ENCODE measurements at places on chromosomes 12 and 14.
A peak's percentile ranks its signal among the peaks of the same experiment; 100 is the strongest.

DNA sequence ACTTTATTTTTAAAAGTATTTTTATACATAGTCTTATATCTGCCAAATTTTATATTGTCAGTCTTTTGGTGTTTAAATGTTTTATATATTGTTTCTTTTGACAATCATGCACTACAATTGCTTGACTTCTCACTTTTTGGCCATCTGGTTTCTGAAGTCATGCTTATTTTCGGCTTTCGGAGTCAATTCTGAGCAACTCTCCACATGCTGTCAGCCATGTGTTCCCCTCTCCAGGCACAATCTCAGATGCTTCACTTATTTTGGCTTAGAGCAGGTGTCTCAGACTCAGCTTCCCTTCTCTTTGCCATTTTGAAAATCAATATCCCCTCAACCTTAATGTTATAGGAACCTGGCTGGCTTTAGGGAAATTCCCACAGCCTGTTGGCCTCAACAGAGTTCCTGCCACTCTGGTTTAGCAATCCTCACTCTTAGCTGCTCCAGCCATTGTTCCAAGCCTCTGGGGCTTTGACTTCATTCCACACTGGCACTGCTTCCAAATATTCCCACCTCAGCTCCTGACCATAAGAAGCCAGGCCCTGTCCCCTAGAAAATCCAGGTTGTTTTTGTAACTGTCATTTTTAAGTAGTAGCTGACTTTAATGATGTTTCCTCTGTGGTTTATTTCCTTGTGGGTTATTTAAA, 125.5 kb upstream of the FAR2 start:
- DNase-seq = peak; percentile 20

- no peak for DNase-seq
These were observed 380.8 kb downstream of the ALG10 start for GRCh38 chr12:34402899-34403705.

GRCh38 chr12:130916241-130916911, 37.3 kb upstream of the ADGRD1 start:
- DNase-seq = peak; percentile 66

- DNase-seq = no peak
These were observed 150.1 kb downstream of the PIWIL1 start for GRCh38 chr12:130487636-130488357.

GRCh38 chr14:88198446-88198845, 124.6 kb downstream of the KCNK10 start:
- DNase-seq = no peak

GRCh38 chr12:106771425-106771824, 3.1 kb upstream of the RIC8B start:
- peak; percentile 48 for DNase-seq

DNA sequence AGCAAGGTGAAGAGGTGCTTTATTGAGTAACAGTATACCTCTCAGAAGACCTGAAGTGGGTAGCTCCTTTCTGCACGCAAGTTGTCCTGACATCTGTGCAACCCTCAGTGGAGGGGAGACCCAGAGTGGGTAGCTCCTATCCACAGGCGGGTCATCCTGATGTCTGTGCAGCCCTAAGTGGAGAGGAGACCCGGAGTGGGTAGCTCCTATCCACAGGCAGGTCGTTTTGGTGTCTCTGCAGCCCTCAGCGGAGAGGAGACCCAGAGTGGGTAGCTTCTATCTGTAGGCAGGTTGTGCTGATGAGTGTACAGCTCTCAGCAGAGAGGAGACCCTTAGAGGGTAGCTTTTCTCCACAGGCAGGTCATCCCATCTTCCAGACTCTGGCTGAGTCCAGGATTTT, 45.1 kb upstream of the PRPF39 start:
- DNase-seq = peak; percentile 59

DNA sequence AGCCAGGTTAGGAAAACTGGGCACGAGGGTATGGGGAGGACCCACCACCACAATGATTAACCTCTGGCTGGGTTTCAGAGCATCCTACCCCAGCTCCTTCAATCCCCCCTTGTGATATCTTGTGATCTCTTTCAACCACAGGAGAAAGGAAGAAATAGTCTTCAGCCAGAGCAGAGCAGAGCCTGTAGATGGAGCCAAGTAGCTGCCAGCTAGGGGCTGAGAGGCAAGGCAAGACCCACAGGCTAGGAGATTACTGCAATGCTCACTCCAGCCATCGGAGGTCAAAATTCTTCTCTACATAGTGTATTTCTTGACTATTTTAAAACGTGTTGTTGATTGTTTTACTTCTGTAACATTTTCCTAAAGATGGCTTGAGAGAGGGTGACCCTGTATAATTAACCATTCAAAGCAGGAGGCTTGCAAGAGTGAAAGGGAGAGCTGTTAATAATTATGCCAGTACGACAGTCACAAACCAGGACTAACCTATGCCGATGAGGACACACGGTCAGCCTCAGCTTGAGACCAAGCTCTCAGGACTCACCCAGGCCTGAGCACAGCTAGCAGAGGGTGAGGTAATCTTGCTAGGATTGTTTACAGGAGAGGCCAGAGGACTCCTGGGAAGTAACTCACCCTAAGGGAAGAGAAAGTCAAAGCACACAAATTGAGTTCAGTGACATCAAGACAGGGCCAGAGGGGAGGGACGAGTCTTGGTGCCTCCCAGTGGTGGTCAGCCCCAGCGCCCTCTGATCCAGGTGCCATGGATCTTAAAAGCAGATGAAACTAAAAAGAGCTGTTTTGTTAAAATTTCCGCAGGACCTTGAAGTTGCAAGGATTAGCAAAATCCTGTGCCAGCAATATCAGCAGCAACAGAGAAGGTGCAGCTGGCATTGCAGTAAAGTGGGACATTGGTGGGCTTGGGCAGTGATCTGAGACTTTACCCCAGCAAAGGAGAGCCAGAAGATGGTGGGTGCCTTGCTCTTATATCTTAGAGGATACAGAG, 29.8 kb upstream of the CDKN3 start:
- peak; percentile 94 for DNase-seq

DNA sequence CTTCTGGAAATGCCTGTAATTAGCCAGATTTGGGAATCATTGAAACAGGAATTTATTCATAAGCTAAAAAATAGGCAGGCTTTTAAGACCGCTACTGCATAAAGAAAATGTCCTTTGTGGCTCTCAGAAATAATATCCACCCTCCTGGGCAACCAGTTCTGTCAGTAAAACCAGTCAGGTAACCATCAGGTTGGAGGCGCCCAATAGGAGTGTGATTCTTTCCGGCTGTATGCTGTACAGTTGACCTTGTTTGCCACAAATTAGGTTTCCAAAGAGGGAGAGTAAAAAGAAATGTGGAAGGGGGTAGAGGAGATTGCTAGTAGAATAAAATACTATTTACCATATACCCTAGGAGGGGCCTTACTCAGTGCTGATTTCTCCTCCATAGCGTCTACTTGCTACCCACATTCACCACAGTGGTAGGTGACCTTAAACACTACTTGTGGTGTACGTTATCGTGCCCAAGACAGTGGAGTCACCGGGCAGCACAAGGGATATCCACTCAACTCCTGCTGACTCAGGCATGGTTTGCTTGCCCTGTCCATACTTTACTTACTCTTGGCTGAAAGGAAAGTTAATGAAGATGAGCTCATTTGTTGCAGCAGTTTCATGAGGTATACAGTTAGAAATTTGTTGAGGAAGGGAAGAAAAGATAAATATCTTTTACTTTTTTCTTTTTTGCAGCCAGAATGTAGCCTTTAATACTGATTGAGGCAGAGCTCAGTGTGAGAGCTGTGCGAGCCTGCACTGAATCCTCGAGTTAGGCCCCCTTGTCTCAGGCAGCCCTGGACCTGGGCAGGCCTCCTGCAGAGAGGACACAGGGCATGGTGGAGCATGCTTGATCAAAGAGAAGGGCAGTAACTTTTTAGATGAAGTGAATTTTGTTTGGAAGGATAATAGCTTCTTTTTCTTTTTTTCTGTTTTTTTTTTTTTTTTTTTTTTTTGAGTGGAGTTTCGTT, 76.7 kb downstream of the DIP2B start:
- no peak for DNase-seq

Data from mesendoderm (in vitro differentiated cells).